Stimulated activated CD4-positive, alpha-beta T cell treated with anti-CD3 and anti-CD28 coated beads, Interleukin-15, amount 100 ng/mL, for 1 hour (primary cell): ENCODE measurements at places on chromosomes 5 and 9.

DNA sequence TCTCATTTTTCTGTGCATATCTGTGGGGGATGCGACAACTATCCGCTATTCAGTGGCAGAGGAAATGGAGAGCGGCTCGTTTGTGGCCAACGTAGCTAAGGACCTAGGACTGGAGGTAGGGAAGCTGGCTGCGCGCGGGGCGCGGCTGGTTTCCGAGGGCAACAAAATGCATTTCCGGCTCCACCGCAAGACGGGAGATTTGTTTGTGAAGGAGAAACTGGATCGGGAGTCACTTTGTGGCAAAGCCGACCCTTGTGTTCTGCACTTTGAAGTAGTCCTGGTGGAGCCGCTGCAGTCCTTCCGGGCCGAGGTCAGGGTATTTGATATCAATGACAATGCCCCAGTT is 320 bp downstream of the PCDHB1 start:
- DNase-seq, result no peak

- DNase-seq, result no peak
Observed at GRCh38 chr9:96480736-96481135, 30.8 kb downstream of the HABP4 start.

DNA sequence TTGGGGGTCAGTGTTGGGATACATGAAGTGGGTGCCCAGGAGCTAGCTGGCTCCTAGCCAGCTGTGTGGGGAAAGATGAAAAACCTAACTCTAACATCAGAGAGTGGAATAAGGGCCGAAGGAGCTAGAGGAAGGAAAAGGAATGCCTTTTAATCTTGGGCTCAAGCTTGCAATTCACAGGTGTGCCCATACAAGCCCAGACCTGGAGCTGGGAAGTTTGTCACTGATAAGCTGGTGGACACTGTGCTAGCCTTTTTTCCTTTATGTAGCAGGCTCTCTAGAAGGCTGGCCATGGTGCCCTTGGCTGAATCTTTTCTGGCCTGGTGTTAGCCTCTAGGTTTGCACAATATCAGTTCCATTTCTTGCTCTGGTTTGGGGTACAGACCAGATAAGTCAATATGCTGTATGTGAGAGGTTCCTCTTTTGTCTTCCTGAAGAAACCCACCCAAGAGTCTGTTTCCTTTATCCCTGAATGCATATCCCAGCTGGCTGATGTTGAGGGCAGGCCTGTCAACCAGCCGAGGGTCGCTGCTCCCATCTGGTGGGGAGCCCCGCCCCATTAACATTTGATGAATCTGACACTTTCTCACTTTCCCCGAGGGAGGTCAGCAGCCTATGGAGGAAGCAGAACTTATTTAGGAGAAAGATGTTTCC is 92.4 kb upstream of the CXCL14 start:
- no peak for DNase-seq

DNA sequence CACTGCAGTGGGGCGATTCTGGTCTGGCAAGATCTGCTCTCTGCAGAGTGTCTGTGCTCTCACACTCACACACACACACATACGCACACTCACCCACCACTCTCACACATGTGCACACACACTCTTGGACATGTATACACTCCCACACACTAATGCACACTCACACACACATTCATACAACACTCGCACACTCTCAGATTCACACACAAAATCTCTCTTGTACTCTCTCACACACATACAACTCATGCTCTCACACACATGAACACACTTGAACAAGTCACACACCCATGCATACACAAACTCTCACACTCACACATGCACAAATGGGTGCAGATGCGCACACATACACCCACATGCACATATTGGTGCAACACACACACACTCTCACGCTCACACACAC is 31.7 kb downstream of the TMEM174 start:
- DNase-seq, result no peak

DNA sequence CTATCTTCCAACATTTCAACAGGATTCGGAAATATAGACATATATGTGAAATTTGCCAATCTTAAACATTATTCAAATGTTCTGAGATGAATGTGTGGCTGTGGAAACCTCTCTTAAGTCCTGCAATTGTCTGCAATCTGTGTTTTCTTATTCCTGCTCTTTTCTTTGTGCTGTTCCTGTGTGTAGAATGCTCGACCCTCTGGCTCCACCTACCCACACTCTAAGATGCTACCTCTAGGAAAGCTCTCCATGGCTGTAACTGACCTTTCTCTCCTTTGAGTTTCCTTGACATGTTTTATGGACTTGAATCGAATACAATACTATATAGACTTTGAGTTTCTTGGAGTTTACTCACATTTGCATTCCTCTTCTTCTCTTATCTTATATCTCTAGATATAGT is 120.6 kb upstream of the ASTN2 start:
- DNase-seq, result no peak

DNA sequence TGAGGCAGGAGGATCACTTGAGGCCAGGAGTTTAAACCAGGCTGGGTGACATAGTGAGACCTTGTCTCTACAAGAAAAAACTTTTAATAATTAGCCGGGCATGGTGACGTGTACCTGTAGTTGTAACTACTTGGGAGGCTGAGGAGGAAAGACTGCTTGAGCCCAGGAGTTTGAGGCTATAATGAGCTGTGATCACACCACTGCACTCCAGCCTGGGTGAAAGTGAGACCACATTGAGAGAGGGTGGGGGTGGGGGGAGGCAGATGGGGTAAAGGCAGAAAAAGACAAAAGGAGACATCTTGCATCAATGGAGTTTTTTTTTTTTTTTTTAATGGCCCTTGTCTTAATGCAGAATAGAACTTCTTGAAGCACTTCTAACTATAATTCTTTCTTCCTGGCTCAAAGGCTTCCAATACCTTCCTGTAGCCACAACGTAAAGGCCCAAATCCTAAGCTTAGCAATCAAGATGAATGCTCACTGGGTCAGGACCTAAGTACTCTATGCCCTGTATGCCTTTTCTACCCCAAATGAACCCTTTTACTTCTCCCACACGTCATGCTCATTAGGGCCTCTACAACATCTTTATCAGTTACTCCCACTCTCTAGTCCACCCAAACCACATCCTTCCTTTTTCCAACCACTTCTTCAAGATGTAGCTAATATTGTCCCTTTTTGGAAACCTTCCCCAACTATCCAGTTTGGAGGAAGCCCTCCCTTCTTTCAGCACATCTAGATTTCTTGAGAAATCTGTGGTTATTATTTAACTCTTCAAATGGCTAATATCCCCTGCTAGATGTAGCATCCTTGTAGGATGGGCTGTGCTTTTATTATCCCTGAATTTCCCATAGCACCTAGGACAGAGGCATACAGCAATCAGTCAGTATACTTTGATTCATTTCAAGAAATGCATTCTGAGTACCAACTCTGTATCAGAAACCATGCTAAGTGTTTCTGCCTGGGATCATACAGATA is 40.8 kb downstream of the CSF2 start:
- no peak for DNase-seq

DNA sequence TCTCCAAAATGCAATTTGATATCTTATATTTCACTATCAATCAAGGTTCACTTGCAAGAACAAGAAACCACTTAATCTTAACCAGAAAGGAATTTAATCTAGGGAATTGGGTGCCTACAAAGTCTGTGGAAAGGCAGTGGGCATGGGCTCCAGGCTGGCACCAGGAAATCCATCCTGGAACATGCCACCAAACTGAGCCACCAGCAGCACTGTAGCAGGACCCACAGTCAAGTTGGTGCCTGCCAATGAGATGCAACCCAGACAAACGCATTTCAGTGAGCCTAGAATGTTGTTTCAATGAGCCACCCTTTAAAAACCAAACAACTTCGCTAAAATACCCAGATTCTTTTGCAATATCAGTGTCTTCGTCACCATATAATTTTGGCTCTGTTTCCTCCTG is 71.1 kb downstream of the PRKACG start:
- DNase-seq, result no peak

GRCh38 chr5:82074950-82075349 is 103.1 kb downstream of the ATG10 start:
- no peak for DNase-seq
